ENCODE measurements at places on chromosomes 4 and X.

- DNase-seq = no peak
Measured at GRCh38 chr4:7367864-7368277, 66.9 kb downstream of the PSAPL1 start.

GRCh38 chrX:81120936-81121371, 80.8 kb downstream of the HMGN5 start:
- peak; percentile 28 for DNase-seq

DNA sequence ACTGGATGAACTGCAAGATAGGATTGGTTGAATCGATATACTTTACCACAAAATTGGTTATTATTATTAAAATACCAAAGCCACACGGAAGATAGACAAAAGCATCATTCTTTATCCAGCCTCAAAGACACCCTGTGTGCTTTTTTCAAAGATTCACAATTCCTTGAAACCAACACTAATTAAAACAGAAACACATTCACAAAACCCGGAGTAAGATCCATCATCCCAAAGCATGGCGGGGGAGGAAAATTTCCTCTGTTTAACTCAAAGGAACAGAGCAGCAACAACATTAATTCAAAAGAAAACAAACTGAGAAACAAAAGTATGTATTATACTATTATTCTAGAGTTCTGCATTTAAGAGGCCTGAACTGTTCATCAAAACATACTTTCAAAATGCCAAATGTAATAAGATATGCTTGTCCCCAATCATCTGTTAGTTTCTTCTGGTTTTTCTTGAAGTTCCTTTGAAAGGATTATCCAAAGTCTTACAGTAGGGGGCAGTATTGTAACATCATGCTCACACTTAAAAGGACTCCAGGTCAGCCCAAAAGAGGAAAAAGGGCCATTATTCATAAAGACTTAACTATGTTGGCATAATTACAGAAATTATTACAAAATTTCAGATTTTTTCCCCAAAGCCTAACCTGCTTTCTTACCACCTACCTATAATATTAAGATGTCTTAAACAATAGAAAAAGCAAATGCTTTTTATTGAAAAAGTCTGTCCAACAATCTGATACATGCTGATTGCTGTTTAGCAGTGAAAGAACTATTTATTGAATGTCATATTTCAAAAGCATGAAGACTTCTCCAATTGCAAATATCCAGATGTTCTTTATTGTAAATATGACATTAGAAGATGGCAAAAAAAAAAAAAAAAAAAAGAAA, 168.7 kb downstream of the SCFD2 start:
- peak; percentile 75 for DNase-seq

- no peak for DNase-seq
Measured at GRCh38 chr4:169241464-169241863, 29.3 kb downstream of the SH3RF1 start.

- no peak for DNase-seq
Measured at GRCh38 chr4:22978656-22979055, 285.9 kb downstream of the GBA3 start.

DNA sequence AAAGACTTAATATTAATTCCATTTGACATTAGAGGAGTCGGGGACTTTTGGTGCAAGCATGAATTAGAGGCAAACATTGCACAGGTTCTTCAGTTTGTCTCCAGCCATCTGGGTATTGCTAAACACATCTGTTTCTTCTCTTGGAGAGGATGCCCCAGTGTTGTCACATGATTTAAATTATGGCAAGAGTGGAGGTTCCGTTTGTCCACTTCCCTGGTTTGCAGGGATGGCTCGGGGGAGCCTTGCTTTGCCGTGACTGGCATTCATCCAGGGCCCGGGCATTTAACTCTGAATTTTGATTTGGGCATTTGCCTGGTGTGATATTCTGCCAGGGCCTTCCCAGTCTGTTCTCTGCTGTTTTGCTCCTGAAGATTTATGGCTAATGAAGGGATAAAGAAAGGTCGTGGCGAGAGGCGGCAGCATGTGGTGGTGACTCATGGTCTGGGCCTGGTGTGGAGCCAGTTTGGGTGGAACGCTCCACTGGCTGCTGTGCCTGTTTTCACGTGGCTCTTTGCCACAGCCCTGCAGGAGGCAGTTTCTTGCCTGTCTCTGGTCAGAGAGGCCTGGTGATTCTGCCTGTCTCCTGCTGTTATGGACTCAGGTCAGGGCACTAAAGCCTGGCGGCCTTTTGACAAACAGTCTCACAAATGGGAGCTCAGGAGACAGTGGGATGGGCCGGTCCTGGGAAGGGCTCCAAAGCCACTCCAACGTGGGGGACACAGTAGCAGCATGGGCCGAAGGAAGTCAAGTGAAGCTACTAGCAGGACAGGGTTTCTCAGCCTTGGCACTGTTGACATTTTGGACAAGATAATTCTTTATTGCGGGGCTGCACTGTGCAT, 99.4 kb upstream of the PGRMC2 start:
- DNase-seq = peak; percentile 50

DNA sequence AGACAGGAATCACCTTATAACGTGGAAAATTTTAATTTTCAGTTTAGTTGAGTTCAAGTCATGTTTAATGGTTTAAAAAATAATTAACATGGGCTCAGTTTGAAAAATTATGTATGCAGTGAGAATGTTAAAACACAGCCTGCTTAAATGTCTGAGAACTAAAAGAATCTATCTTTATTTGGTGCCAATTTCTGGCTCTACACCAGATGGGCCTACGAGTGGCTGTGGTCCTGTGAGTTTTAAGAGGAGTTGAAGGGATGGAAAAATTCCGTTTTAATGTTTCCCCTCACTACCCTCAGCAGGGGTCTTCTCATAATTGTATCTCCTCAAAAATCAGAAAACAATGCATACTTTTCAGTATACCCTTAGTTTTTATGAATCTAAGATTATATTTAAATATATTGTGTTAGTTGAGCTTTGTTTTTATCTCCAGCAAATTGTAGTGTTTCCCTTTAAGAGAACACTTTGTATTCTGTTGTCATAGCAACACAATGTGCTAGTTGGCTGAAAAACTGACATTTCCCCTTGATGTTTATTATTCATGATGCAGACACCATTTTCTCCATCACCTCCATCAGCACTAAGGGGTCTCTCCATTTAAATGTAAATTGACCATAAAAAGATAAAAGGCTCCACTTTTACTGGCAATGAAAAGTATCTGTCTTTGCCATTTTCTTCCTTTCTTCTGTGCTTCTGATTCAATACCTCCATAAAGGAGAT, 393.5 kb upstream of the GRIA3 start:
- no peak for DNase-seq

DNA sequence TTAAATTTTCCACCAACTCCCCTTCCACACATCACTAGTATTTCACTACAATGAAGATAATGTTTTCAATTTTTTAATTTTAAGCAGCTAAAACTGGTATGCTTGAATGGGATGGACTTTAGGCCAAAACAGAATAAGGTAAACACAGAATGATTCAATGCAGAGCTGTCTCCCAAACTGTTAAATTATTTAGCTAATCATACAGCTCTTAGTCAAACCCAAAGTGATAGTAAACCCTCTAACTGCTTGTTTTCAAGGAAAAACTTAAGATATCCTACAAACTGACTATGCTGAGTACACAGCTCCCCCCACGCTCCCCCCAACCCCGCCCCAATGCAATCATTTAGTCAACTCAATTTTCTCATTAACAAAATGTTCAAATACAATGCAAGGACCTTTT, 30.2 kb downstream of the CNOT6L start:
- DNase-seq = no peak

- no peak for DNase-seq
Measured at GRCh38 chr4:174549721-174550120, 27.4 kb upstream of the HPGD start.

GRCh38 chr4:26854701-26855100, 5.9 kb upstream of the STIM2 start:
- no peak for DNase-seq

- no peak for DNase-seq
Measured at GRCh38 chr4:3320361-3321023, 27.7 kb downstream of the RGS12 start.
